ENCODE measurements at places on chromosomes 2 and 18.

DNA sequence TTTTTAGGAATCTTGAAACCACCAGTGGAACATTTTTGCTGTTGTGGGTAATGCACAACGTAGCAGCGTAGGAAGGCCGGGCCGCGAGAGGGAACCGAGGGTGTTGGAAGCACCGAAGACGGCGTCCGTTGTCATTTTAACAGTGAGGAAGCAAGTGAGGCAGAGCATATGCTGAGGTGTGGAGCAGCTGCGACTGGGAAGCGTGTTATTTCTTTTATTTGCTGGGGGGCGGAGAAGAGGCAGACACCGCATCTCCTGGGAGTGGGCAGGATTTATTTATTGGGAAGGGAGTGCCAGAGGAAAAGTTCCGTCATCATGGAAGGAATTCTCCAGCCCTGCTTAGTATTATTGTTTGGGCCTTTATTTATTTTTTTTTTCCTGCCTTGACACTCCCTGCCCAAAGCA lies 232.8 kb downstream of the KLHL29 start:
- DNase-seq = no peak

- DNase-seq = no peak
Observed at GRCh38 chr2:105840933-105841332, 96.2 kb downstream of the NCK2 start.

DNA sequence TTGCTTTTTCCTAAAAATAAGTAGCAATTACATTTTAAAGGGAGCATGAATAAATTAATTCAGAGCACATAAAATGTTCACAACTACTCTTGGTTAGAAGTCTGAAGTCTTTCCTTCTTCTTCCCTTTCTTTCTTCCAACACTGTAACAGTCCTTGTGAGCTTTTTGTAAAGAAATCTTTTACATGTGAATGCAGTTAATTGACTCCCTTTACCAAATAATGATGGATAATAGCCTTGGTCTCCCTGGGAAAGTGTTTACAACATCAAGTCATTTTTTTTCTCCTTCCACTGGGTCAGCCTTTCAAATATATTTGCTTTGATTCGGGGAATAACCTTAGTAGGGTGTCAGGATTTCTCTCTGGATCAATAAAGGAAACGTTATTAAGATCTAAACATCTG lies 39.1 kb downstream of the CALCRL start:
- DNase-seq = no peak

DNA sequence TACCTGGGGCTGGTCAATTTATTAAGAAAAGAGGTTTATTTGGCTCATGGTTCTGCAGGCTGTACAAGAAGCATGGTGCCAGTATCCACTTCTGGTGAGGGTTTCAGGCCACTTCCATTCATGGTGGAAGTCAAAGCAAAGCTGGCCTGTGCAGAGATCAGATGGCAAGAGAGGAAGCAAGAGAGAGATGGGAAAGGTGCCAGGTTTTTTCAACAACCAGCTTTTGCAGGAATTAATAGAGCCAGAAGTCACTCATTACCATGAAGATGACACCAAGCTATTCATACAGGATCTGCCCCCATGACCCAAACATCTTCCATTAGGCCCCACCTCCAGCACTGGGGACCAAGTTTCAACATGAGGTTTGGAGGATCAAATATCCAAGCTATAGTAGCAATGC lies 56.8 kb upstream of the ST3GAL5 start:
- no peak for DNase-seq

DNA sequence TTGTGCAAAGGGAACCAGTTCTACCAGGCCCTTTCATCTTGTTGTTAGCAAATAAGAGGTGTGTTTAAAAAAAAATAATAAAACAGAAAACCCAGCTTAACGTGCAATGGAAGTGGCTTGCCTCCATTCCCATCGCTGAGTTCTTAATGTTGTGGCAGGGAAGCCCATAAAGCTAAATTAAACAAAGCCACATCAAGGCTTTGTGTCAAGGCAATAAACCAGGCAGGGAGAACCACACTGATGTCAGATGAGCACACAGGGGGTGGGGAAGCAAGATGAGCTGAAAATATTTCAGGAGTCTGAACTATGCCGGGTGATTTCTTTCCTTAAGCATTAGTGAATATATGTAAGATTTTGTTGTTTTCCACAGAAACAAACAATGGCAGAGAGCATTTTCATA lies 73.5 kb downstream of the PHLPP1 start:
- DNase-seq = no peak

DNA sequence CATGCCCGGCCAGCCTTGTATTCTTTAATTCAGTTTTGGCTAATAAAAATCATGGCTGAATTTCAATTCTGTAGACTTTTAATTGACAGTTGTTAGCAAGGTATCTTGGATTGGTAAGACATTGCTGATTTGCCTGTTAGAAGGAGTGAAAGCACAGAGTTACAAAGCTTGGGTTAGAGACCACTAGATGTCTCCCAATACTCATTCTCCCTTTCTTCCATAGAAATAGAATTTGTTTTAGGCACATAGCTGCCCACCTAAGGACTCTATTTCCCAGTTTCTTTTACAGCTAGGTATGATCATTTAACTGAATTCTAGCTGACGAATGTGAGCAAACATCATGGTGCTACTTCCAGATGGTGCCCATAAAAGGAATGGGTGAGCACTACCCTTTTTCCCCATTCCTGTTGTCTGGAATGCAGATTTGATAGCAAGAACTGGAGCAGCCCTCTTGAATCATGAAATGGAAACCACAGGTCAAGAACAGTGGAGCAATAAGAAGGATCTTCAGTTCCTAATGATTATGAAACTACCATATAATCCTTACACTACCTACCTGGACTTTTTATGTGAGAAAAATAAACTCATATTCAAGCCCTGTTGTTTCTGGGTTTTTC lies 17.5 kb downstream of the PECR start:
- no peak for DNase-seq

DNA sequence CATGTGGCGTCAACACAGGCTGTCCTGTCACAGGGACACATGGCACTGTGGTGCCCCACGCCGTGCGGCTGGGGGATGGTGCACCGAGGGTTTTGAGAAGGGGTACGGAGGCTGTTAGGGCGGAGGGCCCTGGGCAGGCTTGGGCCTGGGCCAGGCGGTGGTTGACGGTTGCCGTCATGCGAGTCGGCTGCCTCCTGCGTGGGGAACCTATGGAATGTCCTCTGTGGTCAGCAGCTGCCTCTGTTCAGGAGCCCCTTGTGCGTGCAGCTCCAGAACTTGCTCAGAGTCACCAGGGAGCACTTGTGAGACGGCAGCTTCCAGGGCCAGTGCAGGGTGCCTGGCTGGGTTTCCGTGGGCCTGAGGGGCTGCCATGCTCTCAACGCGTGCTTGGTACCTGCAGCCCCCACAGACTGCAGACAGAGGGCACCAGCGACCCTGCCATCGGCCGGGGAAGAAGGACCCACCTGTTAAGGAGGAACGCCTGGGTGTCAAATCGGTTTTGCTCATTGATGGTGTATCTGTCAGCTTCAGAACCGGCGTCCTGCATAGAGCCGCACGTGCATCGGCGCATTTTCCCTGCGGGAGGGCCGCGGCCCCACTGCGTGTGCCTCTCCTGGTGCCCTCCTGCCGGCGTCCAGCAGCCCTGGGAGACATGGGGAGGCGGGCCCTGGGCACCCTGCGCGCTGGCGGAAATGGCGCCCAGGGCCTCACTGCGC lies 10.0 kb upstream of the D2HGDH start:
- DNase-seq = no peak

DNA sequence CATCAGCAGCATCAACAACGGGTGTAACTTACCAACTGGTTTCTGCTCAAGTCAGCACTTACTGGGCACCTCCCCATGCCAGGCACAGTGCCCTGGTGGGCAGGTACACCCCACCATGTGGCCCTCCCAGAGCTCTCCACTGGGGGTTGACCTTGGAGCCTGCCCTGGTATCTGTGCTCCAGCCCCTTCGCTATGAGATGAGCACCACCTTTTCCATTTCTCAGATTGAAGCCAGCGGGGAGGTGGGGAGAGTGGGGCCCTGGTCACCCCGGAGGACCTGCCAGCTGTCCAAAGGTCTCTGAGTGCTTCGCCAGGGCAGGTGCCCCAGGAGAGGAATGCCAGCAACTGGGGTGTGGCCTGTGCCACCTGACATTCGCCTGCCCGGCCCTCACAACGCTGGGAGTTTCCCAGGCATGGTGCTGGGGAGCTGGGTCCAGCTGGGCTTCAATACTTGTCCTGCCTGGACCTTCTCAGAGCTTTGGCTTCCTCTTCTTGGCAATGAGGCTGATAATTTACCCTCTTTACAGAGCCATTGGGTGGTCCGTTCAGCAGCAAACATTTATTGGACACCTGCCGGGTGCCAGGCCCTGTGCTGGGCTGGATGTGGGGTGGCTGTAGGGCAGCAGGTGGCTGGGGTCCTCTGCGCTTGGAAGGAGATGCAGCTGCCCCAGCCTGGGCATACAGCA lies 5.9 kb upstream of the ZAP70 start:
- DNase-seq = no peak

- no peak for DNase-seq
Observed at GRCh38 chr2:132615329-132616085, 54.5 kb downstream of the LYPD1 start.

DNA sequence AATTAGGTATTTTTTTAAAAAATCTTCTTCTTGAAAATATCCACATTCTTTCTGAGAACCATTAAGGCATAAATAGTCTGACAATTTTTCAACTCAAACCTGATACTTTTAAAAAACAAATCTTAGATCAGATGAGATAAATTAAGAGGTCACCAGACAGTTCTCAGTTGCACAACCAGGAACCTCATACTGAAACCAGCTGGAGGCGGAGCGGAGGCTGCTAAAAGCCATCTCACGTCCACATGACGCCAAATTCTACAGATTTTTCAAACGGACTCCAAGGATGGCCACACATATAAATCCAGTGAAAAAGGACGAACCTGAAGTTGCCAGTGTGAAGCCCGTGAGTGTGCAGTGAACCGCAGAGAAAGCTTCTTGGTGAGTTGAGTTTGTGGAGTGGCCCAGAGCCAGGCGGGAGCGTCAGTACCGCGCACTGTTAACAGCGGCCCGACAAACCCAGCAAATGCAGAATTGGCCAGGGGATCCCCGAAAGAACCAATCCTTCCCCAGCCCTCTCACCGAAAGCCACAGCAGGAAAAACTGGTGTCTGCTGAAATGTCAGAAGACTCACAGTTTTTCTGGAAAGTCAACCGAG lies 53.1 kb upstream of the BBS5 start:
- DNase-seq = no peak

DNA sequence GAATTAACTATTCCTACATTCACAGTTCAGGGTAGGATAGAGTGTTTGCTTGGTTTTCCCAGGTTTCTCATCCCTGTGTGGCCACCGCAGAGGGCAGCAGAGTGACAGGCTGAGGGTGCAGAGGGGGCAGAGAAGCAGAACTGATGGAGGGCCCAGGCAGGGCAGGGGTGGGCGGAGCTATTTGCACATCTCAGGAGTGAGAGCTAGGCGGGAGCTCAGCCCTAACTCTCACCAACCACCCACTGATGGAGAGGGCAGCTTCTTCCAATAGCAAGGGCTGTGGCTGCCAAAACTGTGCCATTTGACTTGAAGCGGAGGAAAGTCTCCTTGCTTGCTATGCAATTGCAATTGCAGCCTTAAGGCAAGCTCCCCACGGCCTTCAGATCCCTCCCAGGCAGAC lies 12.0 kb upstream of the DARS1 start:
- DNase-seq = no peak

- DNase-seq = peak; percentile 90
Observed at GRCh38 chr18:9971313-9971920, 57.6 kb downstream of the VAPA start.

GRCh38 chr2:55048508-55049042 lies 1.7 kb downstream of the RTN4 start:
- DNase-seq = no peak

DNA sequence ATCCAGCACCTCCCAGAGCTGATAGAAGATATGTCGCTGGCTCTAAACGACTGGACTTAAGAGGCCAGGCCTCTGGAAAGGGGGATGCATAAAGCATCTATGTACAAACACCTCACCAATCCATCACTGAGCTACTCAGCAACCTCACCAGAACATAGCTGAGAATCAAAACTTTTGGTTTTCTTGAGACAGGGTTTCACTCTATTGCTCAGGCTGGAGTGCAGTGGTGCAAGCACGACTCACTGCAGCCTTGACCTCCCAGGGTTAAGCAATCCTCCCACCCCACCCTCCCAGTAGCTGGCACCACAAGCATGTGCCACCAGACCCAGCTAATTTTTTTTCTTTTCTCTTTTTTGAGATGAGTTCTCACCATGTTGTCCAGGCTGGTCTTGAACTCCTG lies 62.9 kb upstream of the MSH6 start:
- DNase-seq = no peak

- no peak for DNase-seq
Observed at GRCh38 chr2:10829299-10829698, 16.7 kb upstream of the PDIA6 start.

- DNase-seq = no peak
Observed at GRCh38 chr2:113922784-113923183, 32.9 kb downstream of the ACTR3 start.

DNA sequence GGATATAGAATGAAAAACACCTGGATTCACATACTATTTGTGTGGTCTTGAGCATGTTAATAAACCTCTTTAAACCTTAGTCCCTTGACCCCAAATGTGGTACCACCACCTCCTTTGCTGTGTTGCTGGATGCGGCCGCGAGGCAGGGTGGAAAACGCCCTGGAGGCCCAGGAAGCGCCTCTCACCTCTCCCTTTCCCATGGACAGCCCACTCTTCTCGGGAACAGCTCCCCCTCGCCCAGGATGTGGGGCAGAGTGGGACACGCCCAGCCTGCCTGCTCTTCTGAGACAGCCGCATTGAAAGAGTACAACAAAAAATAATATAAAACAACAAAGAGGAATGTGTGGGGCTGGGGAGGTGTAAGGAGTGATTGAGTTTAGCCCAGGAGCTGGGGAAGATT lies 549.0 kb upstream of the ID2 start:
- DNase-seq = no peak

DNA sequence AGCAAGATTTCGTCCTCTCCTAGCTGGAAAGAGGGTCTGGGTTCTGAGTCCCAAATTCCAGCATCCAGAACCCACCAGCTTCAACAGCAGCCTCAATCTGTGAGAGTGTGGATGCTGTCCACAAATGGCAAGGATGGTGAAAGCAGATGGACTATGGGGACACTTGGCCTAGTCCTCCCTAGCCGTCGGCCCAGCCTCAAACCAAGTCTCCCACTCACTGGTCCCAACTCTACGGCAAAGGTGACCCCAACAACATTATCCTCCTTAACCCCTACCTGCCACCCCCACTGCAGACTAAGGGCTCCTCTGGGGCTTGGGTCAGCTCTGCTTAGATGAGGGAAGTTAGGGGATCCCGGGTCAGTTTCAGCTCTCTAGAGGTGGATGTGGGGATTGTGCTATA lies 57.3 kb downstream of the TNS1 start:
- no peak for DNase-seq

GRCh38 chr2:190862571-190862991 lies 18.0 kb upstream of the GLS start:
- DNase-seq = no peak

- DNase-seq = no peak
Observed at GRCh38 chr2:50658883-50659282, 373.0 kb downstream of the NRXN1 start.

DNA sequence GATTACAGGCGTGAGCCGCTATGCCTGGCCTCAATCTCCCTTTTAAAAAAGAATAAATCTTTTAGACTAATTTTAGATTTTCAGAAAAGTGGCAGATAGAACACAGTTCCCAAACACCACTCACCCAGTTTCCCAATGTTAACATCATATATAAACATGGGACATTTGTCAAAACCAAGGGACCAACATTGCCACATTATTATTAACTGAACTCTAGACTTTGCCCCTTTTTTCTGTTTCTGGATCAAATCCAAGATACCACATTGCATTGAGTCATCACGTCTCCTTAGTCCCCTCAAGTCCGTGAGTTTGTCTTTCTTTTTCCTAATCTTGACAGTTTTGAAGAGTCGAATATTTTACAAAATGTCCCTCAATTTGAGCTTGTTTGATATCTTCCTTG lies 2.4 kb downstream of the C2orf42 start:
- no peak for DNase-seq
